ENCODE measurements at places on chromosomes 12 and 14.

- DNase-seq: no peak
Measured at GRCh38 chr12:62919838-62920237, 15.1 kb downstream of the PPM1H start.

DNA sequence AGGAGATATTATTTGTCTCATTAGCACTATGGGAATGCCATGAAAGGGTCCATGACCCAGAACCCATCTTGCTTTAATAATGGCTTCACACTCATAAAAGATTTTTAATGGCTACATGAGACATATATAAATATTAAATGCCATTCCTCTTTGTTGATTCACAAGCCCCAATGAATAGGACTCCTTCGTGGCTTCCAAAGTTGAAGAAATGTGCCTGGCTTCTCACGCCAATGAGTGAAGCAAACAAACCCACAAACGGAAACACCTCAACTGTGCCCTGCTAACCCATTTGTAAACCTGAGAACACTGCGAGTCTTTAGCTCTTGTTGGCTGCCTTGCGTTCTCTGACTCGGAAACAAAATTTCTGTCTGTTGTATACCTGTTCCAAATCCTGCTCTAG is 381.7 kb upstream of the DDHD1 start:
- DNase-seq: no peak

DNA sequence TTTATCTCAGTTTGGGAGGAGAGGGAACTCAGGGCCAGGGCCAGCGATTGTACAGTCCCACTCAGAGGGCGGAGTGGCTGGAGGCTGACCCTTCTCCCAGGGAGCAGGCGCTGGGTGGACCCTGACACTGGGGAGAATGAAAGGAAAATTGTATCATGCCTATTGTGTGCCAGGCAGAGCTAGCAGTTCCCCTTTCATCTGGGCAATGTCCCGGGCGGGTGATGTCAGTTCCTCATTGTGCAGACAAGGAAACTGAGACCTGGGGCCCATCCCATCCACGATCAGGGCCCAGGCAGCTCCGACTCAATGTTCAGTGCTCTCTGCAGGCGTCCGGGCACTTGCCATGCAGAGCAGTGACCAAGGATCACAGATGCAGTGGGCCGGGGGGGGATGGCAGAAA is 101.9 kb upstream of the RTL1 start:
- no peak for DNase-seq

DNA sequence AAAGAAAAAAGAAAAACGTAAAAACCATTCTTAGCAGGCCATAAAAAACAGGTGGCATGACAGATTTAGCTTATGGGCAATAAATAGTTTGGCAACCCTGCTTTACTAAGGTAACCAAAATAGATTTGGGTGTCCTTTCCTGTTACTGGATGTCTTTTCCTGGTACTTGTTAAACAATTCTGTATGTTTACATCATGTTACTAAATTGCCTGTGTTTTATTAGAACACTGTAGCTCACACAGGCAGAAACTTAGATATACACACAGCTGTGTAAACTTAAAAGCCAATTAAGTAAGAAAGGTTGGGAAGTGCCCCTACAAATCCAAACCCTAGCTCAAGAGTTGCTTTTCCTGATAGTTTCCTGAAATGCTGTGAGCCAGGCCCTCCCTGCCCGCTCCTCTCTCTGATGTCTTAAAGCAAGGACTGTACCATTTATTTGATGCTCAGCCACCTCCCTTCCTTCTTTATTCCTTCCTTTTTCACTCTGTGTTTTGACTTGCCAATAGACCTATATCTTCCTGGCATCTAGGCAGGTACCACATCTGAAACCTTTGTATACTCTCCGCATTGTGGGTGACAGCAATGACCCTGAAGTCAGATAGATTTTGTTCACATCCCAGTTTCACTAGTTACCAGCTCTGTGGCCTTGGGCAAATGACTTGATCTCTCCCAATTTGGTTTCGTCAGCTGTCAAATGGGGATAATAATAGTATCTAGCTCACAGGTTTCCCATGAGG is 3.7 kb upstream of the CAMKK2 start:
- no peak for DNase-seq

GRCh38 chr12:55670276-55670675 is 33.6 kb downstream of the OR10P1 start:
- no peak for DNase-seq

DNA sequence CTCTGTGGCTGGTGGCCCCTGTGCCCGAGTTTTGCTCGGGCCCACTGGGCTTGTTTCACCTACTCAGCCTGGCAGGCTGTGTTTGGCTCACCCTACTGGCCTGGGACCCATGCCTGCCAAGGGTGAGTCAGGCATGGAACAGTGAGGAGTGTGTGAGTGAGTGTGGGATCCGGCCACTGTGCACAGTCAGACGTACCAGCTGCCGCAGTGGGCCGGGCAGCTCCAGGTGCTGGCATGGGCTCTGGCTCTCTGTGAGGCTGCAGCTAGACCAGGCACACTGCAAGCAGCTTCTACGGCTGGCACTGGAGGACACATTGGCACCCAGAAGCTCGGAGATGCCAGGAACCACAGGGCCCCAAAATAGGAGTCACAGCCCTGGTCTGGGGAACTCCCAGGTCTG is 40.6 kb downstream of the HSD17B6 start:
- DNase-seq: no peak

GRCh38 chr12:10667581-10667980 is 6.3 kb downstream of the STYK1 start:
- no peak for DNase-seq

GRCh38 chr12:14540801-14541462 is 26.8 kb downstream of the PLBD1 start:
- DNase-seq: no peak

GRCh38 chr12:4135919-4136605 is 137.5 kb upstream of the CCND2 start:
- no peak for DNase-seq

DNA sequence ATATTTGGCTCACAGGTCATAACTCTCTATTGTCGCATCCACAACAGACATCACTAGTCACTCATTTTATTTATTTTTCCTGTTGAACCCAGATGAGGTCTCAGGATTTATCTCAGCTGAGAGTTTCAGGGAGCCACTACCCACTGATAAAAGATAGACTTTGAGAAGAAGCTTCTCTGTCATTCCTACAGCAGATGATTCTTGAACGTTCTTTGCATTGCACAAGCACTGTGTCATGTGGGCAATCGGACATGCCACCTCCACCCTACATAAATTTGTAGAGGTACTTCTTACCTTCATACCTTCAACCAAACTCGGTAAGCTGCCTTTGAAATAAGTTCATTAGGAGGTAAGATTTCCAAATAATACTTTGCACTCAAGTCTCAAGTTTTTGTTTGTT is 627.9 kb upstream of the TBX3 start:
- DNase-seq: no peak

- no peak for DNase-seq
Measured at GRCh38 chr14:90107789-90108188, 46.0 kb downstream of the KCNK13 start.

GRCh38 chr12:25372969-25373817 is 122.5 kb upstream of the KRAS start:
- no peak for DNase-seq
